Stimulated activated CD4-positive, alpha-beta T cell treated with anti-CD3 and anti-CD28 coated beads, Interleukin-4, amount 100 ng/mL, for 24 hours (primary cell): ENCODE measurements at places on chromosomes 2 and 18.

DNA sequence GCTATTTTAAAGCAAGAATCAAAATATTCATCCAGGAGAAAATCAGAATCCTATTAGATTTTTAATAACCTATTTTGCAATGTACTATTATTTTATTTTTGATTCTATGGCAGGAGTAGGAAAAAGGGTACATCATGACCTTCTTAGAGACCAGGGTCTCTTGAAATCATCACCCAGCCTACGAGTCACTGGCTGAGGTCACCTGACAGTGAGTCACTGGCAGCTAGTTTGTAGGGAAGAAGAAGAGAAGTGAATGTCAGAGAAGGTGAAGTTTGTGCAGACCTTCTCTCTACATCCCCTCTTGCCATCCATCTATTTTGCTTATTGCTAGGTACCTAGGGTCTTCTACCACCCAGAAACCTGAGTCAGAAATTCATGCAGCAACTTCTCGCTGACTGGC, 144.2 kb downstream of the ALK start:
- DNase-seq: no peak

DNA sequence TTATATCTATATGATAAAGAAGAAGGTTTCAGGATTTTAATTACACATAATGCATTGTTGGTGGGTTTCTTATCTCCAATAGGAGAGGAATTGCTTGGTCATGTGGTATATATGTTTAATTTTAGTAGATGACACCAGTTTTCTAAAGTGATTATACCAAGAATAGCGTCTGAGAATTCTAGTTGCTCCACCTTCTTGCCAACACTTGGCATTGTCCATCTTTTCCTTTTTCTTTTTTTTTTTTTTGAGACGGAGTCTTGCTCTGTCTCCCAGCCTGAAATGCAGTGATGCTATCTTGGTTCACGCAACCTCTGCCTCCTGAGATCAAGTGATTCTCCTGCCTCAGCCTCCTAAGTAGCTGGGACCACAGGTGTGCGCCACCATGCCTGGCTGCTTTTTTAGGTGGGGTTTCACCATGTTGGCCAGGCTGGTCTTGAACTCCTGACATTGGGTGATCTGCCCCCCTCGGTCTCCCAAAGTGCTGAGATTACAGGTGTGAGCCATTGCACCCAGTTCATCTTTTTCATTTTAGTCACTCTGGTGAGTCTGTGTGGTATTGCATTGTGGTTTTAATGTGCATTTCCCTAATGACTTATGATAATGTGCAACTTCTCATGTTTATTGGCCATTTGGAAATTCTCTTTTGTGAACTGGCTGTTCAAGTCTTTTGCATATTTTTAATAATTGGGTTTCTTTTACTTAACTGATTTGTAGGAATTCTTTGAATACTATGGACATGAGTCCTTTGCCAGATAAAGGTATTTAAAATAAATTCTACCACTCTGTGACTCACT, 37.3 kb upstream of the ZNF512 start:
- no peak for DNase-seq

DNA sequence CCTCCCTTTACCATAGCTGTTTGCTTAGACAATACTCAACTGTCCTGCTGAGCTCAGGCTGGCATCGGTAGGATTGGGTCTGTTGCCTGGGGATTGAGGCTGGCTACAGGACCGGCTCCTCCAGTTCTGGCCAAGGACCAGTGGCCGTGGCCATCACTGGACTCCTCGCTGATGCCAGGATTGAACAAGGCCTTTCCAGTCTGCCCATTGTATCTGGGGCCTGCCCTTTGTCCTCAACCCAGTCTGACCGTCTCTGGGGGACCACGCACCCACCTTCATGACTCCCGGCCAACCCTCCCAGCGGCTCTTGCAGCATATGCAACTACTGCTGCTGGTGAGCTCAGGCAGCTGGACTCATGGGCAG, 28.7 kb downstream of the SH2D6 start:
- DNase-seq: no peak

- DNase-seq: no peak
These were observed 107.9 kb upstream of the PARD3B start for GRCh38 chr2:204437408-204437807.

GRCh38 chr2:151861174-151861573, 33.0 kb upstream of the ARL5A start:
- no peak for DNase-seq

GRCh38 chr2:218875692-218876246, 4.9 kb upstream of the WNT10A start:
- no peak for DNase-seq

- no peak for DNase-seq
These were observed 204.9 kb upstream of the PXDN start for GRCh38 chr2:1949265-1949664.

DNA sequence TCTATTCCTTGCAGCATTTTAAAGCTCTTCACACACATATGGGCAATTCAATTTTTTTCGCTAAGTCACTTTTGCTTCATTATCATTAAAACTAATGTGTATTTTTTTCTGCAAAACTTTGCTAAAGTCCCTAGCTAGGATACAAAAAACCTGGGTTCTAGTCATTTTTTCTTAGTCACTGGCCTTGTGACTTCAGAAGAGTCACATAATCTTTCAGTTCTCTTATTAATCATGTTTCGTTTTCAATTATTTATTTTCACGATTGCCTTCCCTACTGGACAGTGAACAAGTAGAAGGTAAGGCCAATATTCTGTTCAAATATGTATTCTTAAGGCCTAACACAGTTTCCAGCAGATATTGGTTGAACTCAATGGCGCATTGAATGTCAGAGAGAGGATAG, 60.9 kb upstream of the CYRIA start:
- no peak for DNase-seq

- DNase-seq: no peak
These were observed 25.4 kb downstream of the NPAS2 start for GRCh38 chr2:100845141-100845991.

- DNase-seq: no peak
These were observed 434.5 kb upstream of the GYPC start for GRCh38 chr2:126221506-126221905.

GRCh38 chr2:208025037-208025813, at the start of gene PLEKHM3:
TSS of gene PLEKHM3 (minus strand) at chr2:208025527. CDS start at chr2:208001639, 23,888 bp downstream.
- DNase-seq: peak; percentile 82

DNA sequence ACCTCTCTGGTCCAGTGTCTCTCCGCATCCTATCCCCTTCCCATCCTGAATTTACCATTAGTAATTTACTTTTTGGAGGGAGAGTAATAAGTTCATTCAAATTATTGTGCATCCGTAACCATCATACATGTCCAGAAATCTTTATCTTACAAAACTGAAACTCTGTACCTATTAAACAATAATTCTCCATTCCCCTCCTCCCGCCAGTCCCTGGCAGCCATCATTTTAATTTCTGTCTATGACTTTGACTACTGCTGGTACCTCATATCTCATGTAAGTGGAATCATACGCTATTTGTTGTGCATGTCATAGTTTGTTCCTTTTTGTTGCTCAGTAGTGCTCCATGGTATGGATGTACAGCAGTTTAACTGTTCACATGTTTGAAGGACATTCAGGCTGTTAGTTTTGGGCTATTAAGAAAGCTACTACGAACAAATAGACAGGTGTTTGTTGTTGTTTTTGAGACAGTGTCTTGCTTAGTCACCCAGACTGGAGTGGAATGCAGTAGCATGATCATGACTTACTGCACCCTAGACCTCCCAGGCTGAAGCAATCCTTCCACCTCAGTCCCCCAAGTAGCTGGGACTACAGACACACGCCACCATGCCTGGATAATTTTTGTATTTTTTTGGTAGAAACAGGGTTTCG, 2.0 kb downstream of the LIMS1 start:
- DNase-seq: no peak
